ENCODE measurements at places on chromosomes 7 and 10.

- DNase-seq: no peak
Measured at GRCh38 chr7:49766966-49767365, 6.5 kb upstream of the VWC2 start.

GRCh38 chr10:58712982-58713381 lies 200.3 kb downstream of the BICC1 start:
- no peak for DNase-seq

DNA sequence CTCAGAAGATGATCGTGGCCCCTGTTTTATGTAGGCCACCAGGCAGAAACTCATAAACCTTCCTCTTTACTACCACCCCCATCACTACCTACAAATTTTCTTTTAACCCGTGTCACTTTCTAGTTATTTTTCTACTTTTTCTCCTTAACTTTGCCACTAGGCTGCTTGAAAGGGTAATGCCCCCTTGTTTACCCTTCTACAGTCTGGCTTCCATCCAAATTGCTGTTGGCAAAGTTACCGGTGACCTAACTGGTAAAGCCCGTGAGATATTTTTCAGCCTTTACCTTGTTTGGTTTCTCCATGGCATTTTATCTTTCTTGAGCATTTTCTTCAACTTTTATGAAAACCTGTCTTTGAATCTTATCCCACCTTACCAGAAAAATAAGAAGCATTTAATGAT lies 153.0 kb downstream of the WNT2 start:
- no peak for DNase-seq

DNA sequence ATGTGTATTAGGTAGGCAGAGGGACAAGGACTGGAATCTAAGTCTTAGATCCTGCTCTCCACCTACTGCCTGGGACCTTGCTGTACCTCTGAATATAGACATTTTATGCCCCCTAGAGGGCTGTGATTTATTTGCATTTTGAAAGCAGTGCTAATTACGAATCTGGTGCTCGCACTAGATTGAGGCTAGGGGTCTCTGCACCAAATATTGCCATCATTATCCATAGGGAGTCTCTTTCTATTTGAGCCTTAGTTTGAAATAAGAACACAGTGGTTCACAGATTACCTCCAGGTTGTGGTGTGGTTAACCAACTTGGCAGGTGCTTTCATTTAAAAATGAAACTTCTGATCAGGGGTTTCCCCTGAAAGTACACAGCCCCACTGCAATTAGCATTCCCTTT lies 41.8 kb downstream of the CNNM1 start:
- no peak for DNase-seq

DNA sequence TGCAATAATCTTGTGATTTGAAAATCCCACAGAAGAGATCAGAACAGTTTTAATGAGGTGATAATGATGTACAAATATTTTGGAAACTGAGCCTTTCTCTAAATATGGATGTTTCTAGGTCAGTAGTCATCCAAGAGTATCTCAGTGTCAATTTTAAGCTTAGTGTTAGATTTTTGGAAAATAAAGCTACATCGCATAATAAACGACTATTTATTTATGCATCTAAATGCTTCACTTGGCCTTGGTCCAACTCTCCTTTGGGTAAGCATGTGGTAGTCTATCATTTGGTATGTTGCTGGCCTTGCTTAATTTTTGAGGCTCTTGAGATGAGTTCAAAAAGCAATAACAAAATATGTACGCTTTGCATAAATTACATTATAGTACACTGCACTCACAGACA lies 5.4 kb upstream of the PPP1R9A start:
- DNase-seq: no peak

GRCh38 chr10:76026905-76027304 lies 595.5 kb downstream of the LRMDA start:
- DNase-seq: no peak

DNA sequence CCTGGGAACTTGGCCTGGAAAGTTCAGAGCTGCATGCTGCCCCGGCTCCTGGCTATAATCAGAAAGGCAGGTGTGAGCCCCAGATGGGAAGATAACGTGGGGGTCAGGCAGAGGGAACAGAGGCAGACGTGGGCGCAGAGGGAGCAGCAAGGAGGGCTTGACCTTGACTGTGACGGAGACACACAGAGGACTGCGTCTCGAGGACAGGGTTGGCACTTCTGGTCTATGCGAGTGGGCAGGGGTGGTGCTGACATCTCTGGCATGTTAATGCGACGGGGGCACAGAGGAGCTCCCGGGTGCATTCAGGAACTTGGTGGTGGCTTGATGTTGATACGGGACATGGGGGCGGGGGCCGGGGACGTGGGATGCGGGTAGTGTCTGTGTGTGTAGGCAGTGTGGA lies 232.1 kb upstream of the GRB10 start:
- no peak for DNase-seq

DNA sequence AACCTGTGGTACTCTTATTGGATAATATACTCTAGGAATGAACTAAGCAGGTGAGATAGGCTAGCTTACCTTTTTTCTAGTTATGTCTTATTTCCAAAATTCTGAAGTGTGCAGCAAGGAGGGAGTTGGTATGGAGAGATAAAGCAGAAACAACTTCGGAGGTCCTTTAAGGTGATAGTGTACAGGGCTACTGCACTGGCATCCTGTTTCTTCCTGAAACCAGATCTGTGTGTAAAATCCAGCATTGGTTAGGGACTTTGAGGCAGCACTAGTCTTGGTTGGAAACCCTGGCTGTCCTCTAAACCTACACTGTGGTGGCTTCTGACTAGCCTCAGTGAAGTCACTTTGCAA lies 66.9 kb upstream of the STRIP2 start:
- DNase-seq: peak; percentile 51

DNA sequence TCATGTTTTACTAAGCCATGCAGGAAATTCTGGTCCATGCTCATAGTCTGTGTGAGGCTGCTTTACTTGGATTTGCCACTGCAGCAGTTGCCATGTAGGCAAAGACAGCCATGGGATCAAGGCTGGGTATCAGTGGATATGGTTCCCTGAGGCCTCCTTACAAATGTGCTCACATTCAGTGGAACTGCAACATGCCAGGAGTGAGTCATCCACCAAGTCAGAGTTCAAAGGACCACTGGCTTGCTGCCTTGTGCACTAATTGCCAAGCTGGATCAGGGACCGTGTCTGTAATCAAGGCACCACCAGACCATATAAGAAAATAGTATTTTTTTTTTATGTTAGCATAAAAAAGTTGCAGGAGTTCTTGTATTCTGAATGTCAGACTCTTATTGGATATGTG lies 101.0 kb downstream of the CDCA7L start:
- DNase-seq: no peak

GRCh38 chr7:113131367-113131766 lies 13.0 kb upstream of the SMIM30 start:
- DNase-seq: no peak

GRCh38 chr7:100059251-100059739 lies 9.7 kb downstream of the ZSCAN21 start:
- no peak for DNase-seq

DNA sequence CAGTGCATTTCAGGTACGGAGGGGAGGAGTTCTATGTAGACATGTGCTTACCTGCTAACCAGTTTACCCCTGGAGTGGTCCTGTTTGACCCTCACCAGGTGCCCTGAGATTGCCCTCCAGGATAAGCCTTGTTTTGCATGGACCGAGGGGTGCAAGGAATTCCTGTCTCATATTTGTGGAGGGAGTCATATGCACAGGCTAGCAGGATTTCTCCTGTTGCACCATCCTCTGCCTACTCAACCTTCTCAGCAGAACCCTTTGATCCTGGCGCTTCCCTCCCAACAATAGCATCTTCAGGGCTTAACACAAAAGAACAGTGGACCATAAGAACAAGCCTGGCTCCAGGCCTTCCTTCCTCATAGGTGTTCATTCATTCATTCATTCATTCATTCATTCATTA lies 7.2 kb downstream of the TRPV6 start:
- DNase-seq: no peak

DNA sequence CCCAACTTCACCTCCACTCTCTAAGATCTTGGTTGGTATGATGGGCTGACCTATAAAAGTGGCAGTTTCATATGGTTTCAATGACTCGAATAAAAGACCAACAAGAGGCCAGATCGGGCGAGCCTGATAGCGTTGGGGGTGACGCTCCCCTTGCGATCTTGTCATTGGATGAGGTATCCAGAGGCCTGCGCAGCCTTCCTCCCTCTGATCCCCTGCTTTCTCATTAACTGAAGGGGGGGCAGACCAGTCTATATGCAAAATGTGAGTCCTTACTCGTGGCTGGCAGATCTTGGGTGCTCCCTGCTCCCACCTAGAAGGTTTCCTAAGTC lies 937 bp upstream of the COBL start:
- DNase-seq: no peak

- DNase-seq: no peak
Measured at GRCh38 chr10:86139066-86139657, 227.4 kb downstream of the GRID1 start.

DNA sequence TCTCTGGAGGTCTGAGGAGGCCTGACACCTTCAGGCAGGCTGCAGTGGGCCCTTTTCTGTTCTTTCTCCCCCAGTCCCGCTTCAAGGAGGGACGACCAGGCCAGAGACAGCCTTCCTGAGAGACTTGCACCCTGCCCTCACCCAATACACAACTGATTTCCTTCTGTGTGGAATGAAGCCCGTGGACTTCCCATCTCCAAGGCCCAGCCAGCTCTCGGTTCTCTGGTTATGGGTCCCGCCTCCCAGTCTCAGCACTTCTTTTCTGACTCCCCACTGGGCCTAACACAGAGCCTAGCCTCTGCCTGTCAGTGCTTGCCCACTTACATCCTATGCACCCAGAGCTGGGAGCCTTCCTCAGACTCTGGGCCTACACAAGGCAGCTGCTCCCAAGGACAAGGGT lies 24.1 kb upstream of the ADCYAP1R1 start:
- no peak for DNase-seq

- DNase-seq: no peak
Measured at GRCh38 chr10:28411648-28412047, 108.8 kb upstream of the MPP7 start.

DNA sequence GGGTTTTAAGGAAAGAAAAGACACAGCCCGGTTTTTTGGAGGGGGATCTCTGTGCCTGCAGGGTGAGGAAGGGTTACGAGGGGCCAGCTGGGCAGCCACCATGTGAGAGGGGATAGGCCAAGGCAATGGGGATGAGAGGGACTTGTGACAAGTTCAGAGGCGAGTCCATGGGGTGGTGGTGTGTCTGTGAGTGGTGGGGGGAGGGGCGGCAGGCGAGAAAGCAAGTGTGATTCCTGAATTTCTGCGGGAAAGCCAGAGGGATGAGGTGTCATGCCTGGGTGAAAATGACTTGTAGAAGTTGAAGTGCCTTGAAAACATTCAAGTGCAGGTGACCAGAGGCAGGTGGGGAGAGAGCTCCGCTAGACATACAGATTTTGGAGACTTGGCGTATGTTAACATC lies 61.0 kb upstream of the RNF32 start:
- DNase-seq: no peak

DNA sequence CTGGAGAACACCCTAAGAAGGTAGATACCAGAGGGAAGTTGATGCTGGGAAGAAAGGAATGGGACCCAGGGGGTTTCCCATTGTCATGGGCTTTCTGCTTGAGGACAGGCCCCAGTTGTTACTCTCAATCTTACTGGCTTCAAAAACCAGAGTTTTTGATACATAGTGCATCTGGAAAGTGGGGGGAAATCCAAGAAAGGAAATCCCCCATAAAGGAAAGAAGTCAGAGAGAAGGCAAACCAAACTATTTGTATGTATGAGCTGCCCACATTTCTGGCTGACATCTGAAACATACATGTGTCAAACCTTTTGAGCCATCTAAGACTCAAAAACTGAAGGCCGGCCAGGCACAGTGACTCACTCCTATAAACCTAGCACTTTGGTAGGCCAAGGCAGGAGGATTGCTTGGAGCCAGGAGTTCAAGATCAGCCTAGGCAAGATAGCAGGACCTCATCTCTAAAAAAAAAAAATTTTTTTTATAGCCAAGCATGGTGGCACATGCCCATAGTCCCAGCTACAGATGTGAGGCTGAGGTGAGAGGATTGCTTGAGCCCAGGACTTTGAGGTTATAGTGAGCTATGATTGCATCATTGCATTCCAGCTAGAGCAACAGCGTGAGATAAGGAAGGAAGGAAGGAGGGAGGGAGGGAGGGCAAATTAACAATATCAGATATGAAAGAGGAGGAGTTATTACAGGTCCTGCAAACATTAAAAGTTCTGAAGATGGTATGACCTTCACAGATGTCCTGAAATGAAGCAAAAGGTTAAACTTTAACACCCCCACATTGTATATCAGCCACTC lies 6.7 kb upstream of the COA1 start:
- DNase-seq: no peak

DNA sequence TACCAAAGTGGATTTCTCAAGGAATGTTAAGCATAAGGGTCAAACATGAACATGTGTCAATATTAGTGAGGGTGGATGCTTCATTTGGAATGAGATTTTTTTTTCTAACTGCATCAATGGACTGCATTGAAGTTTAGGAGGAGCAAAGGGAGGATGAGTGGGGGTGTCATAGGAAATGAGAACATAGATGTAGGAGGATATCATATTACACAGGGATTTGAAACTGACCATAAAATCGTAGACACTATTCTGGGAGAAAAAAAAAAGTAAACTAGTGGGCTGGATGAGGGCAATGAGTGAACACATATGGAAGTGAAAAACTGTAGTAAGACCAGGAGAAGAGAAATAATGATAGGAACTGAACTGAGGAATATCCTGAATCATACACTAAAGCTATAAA lies 109.4 kb downstream of the SEMA3A start:
- DNase-seq: no peak

DNA sequence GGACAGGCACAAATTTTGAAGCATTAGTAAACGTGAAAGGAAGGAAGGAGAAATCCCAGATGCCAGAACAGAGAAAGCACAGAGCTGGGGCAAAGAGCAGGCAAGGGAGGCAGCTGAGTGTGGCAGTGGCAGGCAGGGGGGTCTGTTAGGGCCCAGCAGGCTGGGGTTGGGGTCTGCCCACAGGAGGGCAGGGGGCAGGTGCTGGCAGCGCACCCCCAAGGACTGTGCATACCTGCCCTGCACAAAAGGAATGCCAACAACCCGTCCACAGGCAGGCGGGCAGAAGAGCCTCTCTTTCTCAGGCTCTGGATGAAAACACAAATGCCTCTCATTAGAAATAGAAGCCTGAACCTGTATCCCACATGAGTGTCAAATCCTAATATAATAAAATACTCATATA lies 552.3 kb downstream of the PTPRN2 start:
- no peak for DNase-seq

- no peak for DNase-seq
Measured at GRCh38 chr10:126058104-126058503, 161.7 kb downstream of the FANK1 start.

DNA sequence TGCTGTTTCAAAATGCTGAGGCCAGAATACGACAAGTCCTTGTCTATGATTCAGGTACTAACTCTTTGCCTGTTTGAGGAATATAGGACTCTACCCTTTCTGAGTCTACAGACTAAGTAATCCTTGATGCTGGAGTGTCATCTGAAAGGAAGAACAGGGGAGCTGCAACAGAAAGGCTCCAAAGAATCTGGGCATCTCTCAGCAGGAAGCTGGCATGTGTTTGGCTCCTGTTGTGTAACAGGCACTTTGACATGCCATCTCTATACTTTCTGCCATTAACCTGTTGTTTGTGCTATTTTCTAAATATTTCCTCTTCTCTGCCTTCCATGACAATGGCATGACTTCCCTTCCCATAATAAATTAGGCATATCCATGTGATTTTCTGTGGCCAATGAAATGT lies 409.5 kb downstream of the ADRA2A start:
- DNase-seq: no peak

- no peak for DNase-seq
Measured at GRCh38 chr7:128163473-128163872, 77.6 kb upstream of the LEP start.

- no peak for DNase-seq
Measured at GRCh38 chr7:128030263-128030653, 979 bp downstream of the LRRC4 start.

GRCh38 chr7:74143383-74143782 lies 30.8 kb upstream of the EIF4H start:
- DNase-seq: no peak

- DNase-seq: no peak
Measured at GRCh38 chr10:129848696-129849451, 115.2 kb downstream of the EBF3 start.
